ENCODE measurements at places on chromosomes 7 and 10.

DNA sequence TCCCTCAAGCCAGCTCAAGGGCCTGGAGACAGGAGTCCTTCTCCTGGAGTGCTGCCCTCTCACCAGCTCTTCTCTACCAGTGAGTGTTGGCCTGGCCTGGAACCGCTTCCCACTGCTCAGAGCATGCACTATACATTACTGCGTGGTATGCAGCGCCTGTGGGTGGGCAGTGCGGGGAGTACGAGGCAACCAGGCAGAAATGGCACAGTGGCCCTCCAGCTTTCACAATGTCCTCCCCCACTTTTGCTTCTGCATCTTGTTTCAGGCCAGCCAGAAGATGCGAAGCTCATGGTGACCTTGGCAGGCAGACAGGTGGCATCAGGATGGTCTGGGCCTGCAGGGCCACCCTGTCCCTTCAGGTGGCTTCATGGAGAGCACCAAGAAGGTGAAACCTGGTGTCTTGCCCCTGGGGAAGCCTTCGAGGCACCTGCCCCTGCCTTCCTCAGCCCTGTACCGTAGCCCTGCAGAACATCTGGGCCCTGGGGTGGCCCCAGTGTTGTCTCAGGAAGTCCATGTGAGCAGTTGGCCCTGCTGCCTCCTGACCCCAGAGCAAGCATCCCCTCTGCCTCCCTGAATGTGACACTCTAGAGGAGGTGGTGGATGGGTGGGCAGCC is 35.8 kb downstream of the RASGEF1A start:
- no peak for DNase-seq

- peak; percentile 66 for DNase-seq
Measured at GRCh38 chr7:80284855-80285254, 150.2 kb downstream of the GNAI1 start.

GRCh38 chr7:84469034-84469433 is 274.4 kb upstream of the SEMA3A start:
- DNase-seq: no peak

GRCh38 chr7:57496395-57496794 is 46.4 kb downstream of the ZNF716 start:
- no peak for DNase-seq

DNA sequence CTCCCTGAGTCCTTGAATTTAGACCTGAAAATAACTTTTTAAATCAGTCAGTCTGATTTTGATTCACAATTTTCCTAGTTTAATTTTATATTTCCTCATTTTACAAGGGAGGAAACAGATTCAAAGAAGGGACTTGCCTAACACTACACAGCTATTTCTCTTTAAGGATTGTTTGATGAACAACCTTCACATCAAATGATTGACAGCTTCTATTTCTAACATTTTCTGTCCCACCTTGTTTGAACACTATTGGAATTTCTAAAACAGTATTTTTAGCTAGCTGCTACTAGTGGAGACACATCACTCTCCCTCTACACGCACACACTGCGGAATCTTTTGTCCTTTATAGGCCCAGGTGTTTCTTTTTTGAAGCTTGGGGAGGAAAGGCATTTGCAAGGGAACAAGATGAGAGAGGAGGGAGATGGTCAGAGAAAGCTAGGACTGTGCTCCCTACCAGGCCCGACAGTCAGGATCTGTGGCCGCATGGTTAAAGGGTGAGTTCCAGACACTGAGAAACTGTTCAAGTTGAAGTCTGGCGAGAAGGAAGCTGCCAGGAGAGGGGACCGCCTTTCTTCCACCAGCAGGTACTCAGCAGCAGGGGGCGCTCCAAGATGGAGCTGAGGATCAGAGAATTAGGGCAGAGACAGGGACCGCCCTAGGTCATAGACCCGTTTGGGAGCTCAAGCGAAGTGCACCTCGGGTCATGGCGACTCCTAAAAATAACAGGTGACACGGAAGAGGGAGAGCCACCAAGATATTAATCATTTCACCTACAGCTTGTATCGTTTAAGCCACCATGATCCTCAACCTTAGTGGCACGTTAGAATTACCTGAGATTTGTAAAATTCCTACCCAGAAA is 49.7 kb downstream of the DNAJC12 start:
- no peak for DNase-seq

- no peak for DNase-seq
Measured at GRCh38 chr7:121485467-121486243, 89.5 kb upstream of the FAM3C start.

DNA sequence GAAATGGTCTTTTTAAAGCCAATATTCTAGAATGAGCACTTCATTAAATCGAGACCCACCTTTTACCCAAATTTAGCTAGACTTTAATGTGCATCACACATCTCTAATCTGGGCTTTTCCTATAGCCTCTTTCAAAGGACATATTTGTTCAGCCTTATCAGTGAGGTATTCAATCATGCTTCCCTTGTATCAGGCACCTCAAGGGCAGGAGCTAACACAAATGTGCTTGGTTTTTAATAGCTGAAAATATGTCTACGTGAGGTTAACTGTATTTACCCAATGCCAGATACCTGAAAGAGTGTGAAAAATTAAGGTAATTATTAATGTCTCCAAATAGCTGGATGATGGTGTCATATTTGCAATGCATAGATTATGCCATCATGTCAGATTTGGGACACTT is 203.9 kb downstream of the SNX10 start:
- no peak for DNase-seq

DNA sequence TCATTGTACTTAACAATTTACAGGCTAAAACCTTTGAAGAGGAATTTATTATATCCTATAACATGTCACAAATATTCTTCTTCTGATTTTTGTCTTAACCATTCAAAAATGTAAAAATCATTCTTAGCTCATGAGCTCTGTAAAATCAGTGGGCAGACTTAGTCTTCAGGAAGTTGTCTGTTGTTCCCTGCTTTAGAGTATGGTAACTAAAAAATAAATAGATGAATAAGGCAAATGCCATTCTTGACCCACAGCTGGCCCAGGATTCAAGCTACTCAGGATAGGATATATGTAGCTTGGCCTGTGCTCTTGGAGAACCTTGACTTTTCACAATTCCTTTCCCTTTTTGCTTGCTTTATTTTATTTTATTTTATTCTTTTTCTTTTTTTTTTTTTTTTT is 51.5 kb downstream of the LRRC4 start:
- no peak for DNase-seq

- no peak for DNase-seq
Measured at GRCh38 chr10:127824826-127825225, 67.9 kb downstream of the CLRN3 start.

DNA sequence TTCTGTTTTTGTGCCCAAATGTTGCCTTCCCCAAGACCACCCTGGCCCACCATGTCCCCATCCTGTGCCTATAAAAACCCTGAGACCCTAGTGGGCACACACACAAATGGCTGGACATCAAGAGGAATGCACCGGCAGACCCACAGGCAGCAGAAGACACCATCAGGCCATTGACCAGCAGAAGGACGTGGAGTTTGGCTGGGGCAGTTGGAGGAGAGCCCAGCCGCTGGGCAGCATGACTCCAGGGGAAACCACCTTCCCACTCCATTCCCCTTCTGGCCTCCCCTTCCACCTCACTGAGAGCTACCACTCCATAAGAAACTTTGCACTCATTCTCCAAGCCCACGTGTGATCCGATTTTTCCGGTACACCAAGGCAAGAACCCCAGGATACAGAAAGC is 309.2 kb downstream of the CAMK1D start:
- no peak for DNase-seq

DNA sequence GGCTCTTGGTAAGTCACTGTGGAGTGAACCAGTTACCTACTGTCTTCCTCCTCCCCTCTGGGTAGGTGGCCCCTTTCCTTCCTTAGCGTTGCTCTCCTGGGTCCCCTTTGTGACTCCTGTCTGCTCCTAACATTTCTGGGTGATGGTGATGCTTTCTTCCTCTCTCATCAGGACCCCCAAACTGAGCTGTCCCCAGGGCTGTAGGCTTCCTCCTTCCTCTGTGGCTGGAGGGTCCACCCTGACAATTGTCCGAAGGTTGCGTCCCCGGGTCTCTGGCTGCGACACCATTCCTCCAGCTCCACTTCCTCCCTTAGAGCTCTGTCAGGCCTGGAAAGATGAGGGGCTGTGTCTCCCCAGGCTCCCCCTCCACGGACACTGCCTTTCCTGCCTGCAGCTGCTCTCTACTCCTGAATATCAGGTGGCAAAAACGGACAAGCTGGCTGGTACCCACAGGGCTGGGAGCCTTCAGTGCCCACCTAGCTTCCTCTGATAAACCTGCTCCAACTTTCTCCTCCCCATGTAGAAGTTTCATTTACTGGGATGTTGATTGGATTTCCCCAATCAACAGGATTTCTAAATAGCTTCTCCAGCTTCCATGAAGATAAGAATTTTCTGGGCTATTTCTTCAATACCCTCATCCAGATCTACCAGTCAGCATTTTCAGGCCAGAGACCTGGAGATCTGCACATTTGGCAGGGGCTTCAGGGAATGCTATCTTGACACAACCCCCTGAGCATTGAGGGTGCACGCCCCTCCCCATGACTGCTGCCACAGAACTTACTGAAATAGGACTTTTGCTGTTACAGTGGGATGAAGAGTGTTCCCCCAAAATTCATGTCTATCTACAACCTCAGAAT is 506.5 kb downstream of the TCERG1L start:
- DNase-seq: no peak

- no peak for DNase-seq
Measured at GRCh38 chr10:101839416-101840063, 4.1 kb downstream of the KCNIP2 start.

DNA sequence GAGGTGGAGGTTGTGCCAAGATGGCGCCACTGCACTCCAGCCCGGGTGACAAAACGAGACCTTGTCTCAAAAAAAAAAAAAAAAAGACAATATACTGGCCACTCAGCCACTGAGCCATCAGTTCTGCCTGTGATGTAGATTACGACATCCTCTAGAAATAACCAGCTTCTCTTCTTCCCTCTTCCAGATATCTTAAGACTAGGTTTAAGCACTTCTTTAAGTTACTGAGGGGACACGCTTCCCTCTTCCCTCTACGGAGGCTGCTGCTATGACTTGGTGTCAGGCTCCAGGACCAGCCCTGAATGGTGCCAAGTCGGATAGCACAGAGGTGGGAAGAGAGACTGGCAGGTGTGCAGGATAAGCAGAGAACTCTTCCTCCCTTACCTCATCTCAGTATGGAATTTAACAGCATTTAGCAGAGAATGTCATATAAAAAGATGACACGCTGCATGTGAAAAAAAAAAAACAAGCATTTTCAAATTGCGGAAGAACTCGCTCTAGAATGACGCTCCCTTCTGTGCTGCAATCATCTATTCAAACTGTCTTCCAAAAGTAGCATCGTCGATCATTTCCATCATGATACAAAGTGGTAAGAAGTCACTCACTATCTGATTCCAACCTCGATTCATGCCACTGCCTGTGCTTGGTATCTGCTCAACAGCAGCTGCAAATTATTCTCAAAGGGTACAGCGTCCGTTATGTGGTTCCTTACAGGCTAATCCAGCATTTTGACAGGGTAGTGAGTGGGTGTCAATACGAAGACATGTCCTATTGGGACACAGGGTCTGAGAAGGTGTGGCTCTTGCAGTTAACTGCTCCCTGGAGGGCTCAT is 13.8 kb downstream of the DAGLB start:
- DNase-seq: no peak

GRCh38 chr10:100571084-100571856 is 35.5 kb downstream of the HIF1AN start:
- no peak for DNase-seq

- DNase-seq: no peak
Measured at GRCh38 chr10:61907011-61907410, 5.5 kb downstream of the ARID5B start.

DNA sequence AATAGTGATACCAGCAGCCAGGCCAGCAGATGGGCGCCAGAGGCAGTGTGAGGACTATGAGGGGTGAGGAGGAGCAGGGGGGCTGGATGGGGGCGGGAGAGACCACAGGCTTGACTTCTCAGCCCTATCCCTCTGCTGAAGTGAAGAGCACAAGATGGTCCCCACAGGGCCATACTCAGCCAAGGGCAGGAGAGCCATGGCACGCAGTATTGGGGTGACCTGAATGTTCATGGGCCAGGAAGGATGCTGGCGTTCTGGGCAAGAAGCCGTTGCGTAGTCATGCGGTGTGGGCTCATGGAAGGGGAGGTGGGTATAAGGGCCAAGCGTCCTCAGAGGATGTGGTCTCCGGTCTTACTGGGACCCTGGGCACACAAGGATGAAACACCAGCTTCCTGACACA is 146.3 kb downstream of the PRKAG2 start:
- no peak for DNase-seq

DNA sequence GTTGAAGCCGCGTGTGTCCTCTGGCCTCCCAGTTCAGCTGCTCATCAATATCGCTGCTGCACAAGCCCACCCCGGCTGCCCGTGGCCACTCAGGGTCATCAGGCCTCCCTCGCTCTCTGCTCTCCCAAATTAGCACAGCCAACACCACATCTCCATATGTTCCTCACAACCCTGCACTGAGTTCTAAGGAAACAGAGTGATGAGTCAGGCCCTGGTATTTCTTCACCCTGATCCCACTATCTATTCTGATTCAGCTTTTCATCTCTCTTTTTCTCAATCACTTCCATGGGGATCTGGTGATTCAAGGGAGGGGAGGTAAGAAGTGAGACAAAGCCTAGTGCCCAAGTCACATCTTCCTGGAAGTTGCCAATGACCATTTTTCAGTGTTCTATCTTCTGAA is 23.8 kb downstream of the CYTH3 start:
- DNase-seq: peak; percentile 14

DNA sequence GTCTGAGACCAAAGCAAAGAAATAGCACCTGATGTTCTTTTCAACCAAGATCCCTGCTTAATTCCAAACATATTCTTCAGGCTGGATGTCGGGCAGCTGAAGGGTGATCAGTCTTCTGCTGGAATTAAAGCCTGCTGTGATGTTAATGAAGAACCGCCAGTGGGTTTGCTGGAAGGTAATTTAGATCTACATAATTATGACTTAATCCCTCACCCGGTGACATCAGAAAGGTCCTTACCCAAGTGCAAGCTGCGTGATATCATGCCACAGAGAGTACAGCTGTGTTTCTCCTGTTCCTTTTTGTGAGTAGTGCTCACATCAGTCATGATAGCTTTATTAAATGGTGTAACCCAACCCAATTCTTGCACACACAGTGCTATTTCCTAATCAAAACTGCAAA is 29.1 kb upstream of the LRGUK start:
- DNase-seq: no peak

DNA sequence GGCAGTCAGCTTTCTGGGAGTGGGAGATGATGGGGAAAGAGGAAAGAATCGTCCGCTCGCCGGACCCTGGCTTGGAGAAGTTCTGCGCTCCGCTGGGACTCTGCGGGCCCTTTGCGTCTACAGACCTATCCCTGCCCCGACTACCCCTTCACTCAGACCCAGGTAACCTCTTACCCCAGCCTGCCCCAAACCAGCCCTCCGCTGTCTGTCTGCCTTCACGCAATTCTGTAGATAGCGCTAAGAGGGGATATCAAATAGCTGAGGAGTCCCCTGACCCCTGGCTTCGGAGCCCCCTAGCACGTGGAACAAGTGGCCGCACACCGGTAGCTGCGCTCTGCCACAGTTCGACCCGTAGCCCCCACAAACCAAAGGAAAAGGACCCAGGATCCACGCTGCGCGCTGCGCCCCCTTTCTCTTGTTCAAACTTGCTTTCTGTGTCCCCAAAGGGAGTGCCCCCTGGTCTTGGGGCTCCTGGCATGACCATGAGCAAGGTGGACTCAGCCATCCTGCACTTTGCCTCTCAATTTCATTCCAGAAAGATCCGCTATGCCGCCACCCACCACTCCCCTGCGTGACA is 7.0 kb downstream of the HOXA4 start:
- no peak for DNase-seq

- peak; percentile 83 for DNase-seq
Measured at GRCh38 chr10:7354330-7355047, 56.3 kb downstream of the SFMBT2 start.

GRCh38 chr10:103569896-103570295 is 76.4 kb downstream of the NEURL1 start:
- no peak for DNase-seq

- no peak for DNase-seq
Measured at GRCh38 chr7:5216931-5217330, 26.9 kb downstream of the WIPI2 start.
